Choroid plexus epithelial cell (primary cell): ENCODE measurements at places on chromosomes 6 and 20.
A peak's percentile ranks its signal among the peaks of the same experiment; 100 is the strongest.

GRCh38 chr6:113805173-113805790, 51.9 kb upstream of the MARCKS start:
- DNase-seq: no peak

DNA sequence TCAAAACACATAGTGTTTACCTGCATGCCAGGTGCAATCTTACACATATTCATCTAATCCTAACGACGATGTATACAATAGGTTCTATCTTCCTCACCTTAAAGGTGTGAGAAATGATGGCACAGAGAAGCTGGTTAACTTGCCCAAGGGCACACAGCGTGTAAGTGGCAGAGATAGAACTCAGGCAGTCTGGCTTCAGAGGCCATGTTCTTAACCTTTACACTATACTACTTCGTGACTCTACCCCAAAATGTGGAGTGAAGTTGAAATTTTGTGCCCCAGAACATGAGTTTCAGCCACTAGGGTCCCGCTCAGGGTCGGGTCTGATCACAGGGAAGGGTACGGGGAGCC, 584 bp downstream of the VPS52 start:
- no peak for DNase-seq

GRCh38 chr20:58169450-58169849, 59.0 kb downstream of the ANKRD60 start:
- DNase-seq: peak; percentile 70

- DNase-seq: no peak
These were observed 7.2 kb downstream of the GTF3C6 start for GRCh38 chr6:110965629-110966229.

- no peak for DNase-seq
These were observed 98.0 kb downstream of the ERMARD start for GRCh38 chr6:169849396-169849795.

DNA sequence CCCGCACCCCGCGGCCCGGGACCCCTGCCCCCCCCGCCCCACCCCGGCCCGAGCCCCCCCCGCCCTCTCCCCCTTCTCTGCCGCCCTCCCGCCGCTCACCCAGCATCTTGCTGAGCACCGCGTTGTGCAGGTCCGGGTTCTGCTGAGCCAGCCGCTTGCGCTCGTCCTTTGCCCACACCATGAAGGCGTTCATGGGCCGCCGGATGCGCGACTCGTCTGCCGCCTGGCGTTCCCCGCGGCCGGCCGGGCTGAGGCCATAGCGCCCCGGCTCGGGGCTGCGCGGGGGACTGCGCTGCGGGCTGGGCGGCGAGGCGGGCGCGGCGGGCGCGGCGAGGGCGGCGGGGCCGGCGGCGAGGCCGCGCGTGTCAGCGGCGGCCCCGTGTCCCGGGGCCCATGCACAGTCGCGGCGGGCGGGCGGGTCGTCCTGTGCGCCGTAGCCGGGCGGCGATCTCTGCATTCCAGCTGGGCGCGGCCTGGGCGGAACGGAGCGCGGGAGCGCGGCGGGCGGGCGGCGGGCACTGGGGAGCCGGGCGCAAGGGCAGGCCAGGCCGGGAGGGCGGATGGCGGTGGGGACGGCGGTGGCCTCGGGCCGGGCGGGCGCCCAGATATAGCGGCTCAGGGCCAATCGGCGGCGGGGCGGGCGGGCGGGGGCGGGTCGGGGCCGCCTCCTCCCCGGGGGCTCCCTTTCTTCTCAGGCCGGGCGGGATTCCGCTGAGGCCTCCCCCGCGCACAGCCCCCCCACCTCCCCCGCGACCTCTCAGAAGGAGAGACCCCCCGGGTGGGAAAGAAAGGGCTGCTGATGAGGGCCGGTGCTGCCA, at the start of gene SOX18:
Gene SOX18, minus strand, starts transcription at position 580 of the 818 bp plus-strand sequence. Its CDS starts 123 bp downstream, at position 457.
- peak; percentile 39 for DNase-seq

DNA sequence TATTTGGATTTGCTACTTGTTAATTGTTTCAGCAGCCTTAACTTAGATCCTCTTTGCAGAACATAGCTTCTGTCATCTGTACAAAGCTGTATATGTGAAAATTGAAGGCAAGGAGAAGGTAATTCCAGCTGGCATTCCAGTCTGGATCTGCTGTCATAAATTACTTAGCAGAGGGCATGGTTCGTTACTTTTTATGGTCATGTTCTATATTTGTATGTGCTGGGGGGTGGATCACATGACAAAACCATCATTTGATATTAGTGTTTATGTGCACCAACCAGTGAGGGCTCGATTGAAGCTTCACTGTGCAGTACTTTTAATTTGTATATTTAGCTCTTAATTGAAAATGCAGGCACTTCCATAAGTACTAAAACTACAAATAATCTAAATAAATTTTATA, 80.2 kb downstream of the CAP2 start:
- DNase-seq: no peak

GRCh38 chr6:99501762-99502161, 13.5 kb downstream of the USP45 start:
- DNase-seq: no peak

GRCh38 chr20:46773680-46774079, 64.2 kb downstream of the SLC2A10 start:
- DNase-seq: no peak

- DNase-seq: peak; percentile 85
These were observed 201.4 kb downstream of the IBTK start for GRCh38 chr6:82045965-82046756.

DNA sequence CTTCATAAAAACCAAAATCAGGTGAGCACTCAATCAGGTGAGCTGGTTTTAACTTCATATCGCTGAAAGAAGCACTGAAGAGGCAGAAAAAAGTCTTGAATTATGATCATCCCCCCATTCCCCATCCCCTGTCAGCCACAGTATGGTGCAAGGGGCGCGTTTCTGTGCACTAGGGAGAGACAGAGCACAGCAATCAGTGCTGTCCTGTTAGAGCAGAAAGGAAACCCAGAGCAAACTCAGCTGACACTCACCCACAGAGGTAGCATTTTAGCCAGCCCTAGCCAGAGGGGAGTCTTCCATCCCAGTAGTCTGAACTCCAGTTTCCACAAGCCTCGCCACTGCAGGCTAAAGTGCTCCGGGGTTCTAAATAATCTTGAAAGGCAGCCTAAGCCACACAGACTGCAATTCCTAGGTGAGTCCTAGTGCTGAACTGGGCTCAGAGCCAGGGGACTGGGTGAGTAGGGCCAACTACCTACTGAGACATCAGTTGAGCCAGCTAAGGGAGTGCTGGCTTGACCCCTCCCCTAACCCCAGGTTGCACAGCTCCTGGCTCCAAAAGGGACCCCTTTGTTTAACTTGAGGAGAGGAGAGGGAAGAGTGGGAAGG, 1352.6 kb upstream of the GJE1 start:
- DNase-seq: peak; percentile 10

- DNase-seq: no peak
These were observed 12.8 kb upstream of the PLEKHG1 start for GRCh38 chr6:150586850-150587359.

DNA sequence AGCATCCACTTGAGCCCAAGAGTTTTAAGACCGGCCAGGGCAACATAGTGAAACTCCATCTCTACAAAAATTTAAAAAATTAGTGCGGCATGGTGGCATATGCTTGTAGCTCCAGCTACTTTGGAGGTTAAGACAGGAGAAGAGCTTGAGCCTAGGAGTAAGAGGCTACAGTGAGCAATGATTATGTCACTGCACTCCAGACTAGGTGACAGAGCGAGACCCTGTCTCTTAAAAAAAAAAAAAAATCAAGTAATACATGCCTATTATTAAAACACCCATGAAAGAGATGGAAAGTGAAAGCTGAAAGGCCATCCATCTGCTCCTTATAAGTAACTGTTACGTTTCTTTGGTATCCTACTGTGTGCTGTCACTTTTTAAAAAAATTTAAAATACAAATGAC, 66.4 kb downstream of the FKBP5 start:
- DNase-seq: no peak

- DNase-seq: peak; percentile 1
These were observed 613.2 kb upstream of the NOX3 start for GRCh38 chr6:156068881-156069280.

- no peak for DNase-seq
These were observed 234.8 kb upstream of the TENT5A start for GRCh38 chr6:81987293-81987692.

DNA sequence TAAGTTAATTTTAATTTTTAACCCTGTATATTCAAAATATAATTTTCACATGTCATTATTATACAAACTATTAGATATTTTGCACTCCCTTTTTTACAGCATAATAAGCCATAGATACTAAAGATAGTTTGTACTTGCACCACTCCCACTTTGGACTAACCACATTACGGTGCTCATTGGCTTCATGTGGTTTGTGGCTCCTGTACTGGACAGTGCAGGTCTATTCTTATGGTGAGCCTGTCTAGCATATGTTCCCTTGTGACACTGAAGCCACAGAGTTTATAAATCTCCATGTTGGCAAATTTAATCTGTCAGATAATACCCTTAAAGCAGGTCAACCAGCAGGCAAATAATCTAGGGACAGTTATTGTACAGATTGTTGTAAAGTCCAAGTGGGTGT, 354.4 kb upstream of the KCNQ5 start:
- no peak for DNase-seq

DNA sequence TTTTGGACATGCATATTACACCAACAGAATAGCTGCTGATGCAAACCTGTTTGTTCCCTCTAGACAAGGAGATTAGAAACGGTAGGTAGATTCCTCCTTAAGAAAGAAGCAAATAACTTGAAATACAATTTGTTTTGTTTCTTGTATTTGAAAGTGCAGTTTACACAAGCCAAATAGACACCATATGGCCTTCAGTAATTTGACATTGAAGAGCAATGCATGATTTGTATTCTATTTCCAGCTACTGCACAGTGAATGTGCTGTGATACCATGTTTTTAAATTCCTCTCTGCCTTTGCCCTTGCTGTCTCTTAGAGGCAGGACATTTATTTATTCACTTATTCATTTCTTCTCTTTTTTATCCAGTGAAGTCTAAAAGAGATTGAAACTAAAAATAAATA, 31.9 kb upstream of the ANKEF1 start:
- DNase-seq: no peak

- DNase-seq: no peak
These were observed 14.4 kb upstream of the MLIP start for GRCh38 chr6:54096811-54097210.

DNA sequence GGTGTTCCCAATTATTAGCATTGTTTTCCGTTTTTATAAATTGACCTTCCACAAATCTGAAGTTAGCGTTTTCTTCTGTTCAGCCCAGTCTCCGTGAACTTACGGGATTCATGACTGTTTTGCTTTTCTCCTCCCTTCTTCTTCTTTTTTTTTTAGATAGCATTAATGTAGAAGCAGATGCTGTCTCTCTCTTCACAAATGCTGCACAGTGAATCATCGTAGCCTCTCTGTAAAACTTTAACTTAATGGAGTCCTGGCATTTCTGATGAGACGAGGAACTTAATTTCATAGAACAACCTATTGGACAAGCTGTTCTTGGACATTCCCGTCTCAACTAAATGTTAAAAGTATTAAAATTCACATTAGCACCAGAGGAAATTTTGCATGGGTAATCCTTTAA, 138.0 kb upstream of the EEF1E1 start:
- DNase-seq: no peak

- no peak for DNase-seq
These were observed 161.0 kb upstream of the ATXN1 start for GRCh38 chr6:16922282-16922681.

GRCh38 chr20:16939051-16939450, 190.9 kb downstream of the OTOR start:
- no peak for DNase-seq

GRCh38 chr20:32626407-32626806, 41.3 kb upstream of the NOL4L start:
- DNase-seq: no peak

- DNase-seq: no peak
These were observed 18.9 kb upstream of the KCNK16 start for GRCh38 chr6:39341352-39341751.

DNA sequence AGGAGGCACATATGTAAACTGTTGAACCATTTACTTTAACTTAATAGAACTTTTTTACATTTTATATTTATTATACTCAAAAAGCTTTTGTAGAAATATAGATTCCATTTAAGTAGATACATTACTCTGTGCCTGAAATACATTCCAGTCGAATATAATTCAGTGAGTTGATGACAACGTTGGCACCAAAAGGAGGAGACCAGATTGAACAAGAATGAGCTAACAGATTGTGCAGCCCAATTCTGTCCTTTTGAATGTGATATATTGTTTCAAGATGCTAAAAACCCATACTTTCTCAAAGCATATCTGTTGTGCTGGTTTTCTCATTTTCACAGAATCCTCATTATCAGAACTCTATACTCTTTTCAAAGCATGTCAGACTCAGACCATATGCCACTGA, 147.4 kb upstream of the SIM1 start:
- no peak for DNase-seq

- DNase-seq: no peak
These were observed 34.2 kb downstream of the PKIG start for GRCh38 chr20:44616604-44616964.

GRCh38 chr20:8837396-8837795, 231.5 kb upstream of the PLCB4 start:
- DNase-seq: peak; percentile 79

DNA sequence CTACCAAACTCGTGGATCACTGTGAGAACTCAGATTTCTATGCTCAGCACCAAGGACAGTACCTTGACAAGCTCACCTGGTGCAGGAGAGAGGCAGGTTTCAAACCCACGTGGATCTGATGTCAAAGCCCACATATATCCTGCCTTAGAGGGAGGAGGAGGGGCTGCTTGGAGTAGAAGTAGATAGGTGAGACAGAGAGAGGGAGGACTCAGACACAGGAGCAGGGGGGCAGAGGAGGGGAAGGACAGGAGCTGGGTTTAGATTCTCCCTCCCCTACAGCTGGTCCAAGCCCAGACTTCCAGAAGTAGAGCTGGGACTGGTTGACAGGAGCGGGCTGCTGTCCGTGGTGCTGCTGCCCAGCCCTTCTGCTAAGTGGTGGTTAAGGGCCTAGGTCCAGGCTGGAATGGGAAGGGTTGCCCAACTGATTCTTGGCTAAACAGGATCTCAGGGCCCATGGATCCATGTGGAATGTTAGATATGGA, 77.5 kb downstream of the CDH22 start:
- DNase-seq: peak; percentile 59

GRCh38 chr20:23009636-23010035, 25.5 kb upstream of the SSTR4 start:
- no peak for DNase-seq

DNA sequence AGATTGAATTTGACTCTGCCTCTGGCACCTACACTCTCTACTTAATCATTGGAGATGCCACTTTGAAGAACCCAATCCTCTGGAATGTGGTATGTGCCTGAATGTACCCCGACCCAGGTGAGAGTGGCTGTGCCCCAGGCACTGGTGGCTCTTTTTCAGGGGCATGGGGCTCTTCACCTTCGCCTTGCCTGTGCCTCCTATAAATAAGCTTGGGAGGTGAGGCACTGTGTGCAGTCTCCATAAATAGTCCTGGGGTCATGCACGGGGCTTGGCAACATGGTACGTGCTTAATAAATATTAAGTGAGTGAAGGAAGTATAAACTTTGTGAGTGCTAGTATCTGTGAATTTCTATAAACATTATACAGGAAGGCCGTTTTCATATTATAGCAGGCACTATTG, 33.0 kb downstream of the GHRH start:
- no peak for DNase-seq
